Activated CD4-positive, alpha-beta T cell treated with anti-CD3 and anti-CD28 coated beads for 24 hours (primary cell): ENCODE measurements at places on chromosomes 1 and 21.

GRCh38 chr1:193799948-193800690, 613.7 kb upstream of the B3GALT2 start:
- DNase-seq: no peak

- DNase-seq: no peak
Measured at GRCh38 chr1:215210167-215210566, 127.6 kb downstream of the KCNK2 start.

DNA sequence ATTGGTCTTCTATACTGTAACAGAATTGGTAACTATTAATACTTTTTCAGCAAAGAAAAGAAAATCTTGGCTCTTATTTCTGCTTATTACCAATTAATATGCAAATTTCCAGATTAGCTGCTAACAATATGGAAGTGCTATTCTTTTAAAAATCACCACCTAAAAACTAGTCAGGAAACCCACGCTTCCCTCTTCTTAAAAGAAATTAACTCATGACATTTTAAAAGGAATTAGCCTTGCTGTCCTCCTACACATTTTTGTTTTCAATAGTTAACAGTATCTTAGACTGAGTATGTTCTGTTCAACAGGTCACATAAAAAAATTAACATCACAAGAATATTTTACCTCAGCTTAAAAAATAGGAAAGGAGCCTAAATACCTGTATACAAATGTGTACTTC, 27.3 kb downstream of the ABL2 start:
- no peak for DNase-seq

DNA sequence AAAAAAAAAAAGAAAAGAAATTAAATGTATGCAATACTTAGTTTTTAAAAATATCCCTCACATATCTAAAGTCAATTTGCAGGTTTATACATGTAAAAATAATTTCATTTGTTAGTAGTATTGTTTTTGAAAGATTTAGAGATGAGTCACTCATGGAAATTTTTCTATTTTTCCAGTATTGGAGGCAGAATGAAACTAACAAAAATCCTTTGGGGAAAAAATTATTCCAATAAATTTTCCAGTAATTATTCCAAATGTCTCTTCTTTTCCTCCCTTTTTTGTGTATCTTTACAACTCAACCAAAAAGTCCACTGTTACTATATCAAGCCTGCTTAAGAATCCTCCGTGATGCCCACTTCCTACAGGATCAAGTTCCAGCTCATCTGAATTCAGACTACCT, 29.9 kb downstream of the MPZL1 start:
- DNase-seq: no peak

GRCh38 chr1:198610362-198610761, 28.5 kb upstream of the PTPRC start:
- DNase-seq: no peak

DNA sequence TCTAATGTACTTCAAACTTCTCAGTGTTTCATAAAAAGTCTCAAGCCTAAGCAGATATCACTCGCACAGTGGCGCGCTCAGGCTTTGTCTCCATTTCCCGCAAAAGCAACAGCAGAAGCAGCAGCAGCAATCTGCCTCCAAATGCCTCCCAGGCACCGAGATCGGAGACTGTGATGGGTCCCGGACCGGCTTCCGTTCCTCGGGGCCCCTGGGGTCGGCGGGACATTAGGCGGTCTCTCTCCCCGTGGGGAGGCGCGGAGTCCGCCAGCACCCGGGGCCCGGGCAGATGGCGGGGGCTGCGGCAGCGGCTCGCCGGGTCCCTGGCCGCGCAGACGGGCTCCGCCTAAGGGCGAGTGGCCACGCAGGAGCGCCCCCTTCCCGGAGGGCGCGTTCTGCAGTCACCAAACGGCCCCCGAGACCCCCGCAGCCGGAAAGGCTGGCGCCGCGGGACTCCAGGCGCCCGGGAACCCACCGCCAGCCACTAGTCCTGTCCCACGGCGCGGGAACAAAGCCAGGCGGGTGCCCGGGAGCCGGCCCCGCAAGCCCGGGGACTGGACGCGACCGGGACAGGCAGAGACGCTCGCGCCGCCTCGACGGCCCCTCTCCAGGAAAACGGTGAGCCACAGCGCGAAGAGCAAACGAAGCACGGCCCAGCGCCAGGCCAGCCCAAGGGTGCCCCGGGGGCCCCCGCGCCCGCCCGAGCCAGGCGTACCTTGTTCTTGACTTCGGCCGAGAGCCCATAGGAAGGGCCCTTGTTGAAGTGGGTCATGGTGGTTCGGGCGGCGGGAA, 590 bp downstream of the CNN3 start:
- no peak for DNase-seq

DNA sequence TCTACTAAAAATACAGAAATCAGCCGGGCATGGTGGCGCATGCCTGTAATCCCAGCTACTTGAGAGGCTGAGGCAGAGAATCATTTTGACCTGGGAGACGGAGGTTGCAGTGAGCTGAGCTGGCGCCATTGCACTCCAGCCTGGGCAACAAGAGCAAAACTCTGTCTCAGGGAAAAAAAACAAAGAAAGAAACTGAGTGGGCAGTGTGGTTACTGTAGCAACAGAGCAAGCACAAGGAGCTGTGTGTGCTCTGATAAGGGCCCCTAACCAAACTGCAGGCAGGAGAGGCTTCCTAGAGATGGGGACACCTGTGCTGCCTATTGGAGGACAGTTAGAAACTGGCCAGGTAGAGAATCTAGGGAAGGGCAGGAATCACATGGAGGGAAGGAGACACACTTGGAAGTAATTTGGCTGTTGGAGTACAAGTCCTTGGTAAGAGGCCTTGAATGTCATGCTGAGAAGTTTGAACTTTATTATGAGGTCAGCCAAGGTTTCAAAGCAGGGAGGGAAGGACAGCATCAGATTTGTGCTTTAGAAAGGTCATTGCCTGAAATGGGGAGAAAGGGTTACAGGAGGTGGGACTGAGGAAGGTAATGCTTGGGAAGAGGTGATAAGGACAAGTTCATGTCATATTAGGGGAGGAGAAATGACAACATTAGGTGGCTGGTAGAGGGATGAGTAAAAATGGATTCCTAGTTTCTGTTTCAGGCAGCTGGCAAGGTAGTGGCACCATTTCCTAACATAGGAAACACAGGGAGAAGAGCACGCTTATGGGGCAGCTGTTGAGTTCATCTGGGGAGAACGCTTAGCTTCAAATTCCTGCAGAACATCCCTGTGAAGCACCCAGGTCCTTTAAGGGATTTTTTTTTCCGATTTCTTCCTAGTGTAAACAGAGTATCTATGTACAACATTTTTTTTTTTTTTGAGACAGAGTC, 69.2 kb upstream of the ARTN start:
- no peak for DNase-seq

DNA sequence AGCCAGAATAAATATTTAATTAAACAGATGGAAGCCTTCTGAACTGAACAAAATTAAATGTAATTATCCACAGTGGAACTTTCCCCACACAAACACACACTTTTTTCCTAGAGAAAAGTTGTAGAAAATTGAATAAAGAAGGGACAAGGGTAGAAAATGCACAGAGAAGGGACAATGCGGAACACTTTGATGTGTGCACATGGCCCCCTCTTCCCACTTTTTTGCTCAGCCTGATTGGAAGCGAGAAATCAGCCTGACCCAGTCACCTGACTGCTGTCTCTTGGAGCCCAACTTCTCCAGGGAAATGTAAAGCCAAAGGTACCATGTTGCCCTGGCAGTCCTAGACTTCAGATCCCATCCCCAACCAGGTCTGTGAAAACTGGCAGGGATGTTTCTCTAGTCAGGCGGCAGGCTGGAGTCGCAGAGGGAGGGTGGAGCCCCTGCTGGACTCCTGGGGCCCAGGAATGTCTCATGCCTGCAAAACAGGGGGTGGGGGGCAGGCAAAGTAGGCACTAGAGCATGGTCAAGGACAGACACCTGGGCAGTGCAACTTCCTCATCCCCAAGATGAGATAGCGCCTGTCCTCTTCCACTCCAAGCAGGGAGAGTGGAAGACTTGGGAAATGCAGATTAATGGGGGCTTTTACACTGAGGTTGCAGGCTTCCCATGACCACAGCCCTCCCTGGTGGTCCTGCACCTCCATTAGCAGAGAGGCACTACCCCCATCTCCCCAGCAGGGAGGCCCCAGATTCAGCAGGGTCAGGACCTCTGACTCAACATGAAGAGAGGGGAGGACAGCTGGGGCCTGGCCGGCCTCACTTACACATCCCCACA, 2.8 kb downstream of the CERS2 start:
- no peak for DNase-seq

DNA sequence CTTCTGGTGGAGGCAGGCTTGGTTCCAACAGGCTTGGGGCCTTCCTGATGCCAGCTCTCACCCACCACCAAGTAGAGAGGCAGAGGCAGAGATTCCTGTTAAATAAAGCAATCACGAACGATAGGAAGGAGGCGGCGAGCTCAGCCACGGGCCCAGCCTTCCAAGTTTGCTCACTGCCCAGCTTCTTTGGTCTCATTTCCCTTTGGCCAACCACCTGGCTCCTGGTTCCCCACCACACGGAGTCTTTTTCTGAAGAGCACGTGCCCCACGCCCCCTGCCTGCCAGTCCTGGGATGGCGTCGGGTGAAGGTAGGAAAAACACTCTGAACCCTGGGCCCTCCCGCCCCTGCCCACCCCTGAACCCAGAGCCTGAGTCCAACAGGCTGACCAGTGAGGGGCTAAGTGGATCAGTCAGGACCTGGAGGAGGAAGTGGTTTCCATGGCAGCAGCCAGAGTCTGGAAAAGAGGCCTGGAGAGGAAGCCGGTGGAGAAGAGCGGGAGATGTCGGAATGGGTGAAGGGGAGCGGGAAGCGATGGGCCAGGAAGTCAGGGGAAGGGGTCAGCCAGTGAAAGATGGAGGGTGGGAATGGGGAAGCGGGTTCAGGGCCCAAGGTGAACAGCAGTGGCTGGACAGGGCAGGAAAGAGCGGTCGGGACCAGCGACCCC, 158.2 kb upstream of the KLHDC7A start:
- DNase-seq: no peak

GRCh38 chr1:204319462-204319861, 40.3 kb downstream of the PLEKHA6 start:
- no peak for DNase-seq

GRCh38 chr1:39818482-39818881, 29.8 kb upstream of the BMP8B start:
- no peak for DNase-seq

GRCh38 chr1:170009551-170009950, 64.9 kb downstream of the KIFAP3 start:
- no peak for DNase-seq

- DNase-seq: no peak
Measured at GRCh38 chr1:44084998-44085675, 33.5 kb upstream of the KLF17 start.

- DNase-seq: no peak
Measured at GRCh38 chr1:170590921-170591705, 59.1 kb downstream of the GORAB start.

- no peak for DNase-seq
Measured at GRCh38 chr1:238112952-238113621, 222.4 kb upstream of the ZP4 start.

- DNase-seq: peak; percentile 74
Measured at GRCh38 chr1:206933333-206933945, 11.7 kb upstream of the FCMR start.

- peak; percentile 69 for DNase-seq
Measured at GRCh38 chr1:27296773-27297291, 25.1 kb upstream of the TMEM222 start.

- DNase-seq: no peak
Measured at GRCh38 chr1:156004843-156005584, 15.7 kb downstream of the SSR2 start.

- DNase-seq: no peak
Measured at GRCh38 chr1:114468710-114469468, 42.1 kb downstream of the TRIM33 start.

- peak; percentile 63 for DNase-seq
Measured at GRCh38 chr21:44299458-44300261, at the start of gene PFKL. Gene PFKL, plus strand, starts transcription at chr21:44300053. Its CDS starts 53 bp downstream, at chr21:44300106.

- DNase-seq: no peak
Measured at GRCh38 chr21:42069327-42069726, 1.8 kb upstream of the UMODL1 start.

DNA sequence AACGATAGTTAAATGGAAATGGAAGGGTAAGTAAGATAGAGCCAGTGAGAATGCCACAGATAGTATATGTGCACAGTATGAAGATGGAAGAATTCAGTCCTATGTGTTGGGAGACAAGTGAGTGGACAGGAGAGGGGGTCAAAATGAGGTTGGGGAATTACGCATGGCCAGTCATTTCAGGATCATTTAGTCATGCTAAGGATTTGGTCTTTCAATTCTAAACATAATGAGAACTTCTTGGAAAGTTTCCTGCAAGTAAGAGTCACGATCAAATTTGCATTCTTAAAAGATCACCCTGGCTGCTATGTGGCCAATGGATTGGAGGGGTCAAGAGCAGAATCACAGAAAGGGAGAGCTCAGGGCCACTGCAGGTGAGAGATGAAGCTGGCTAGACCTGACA, 64.0 kb upstream of the KCNK2 start:
- DNase-seq: no peak

- DNase-seq: no peak
Measured at GRCh38 chr1:42422737-42423136, 33.1 kb downstream of the ZMYND12 start.

DNA sequence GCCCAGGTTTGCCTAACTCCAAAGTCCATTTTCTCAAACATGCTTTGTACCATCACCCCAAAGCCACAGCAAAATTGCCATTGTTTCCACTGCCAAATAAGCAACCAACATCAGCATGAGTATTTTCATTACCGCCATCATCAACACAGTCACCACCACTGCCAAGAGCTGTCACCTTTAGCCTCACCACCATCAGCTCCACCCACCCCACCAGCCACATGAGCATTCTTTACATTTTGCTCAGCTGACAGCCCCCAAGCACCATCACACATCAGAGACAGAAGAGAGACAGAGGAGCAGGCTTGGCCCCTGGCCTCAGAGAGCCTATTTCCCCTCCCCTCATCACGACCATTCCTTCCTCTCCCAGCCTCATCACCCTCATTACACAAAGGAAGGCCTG, 42.7 kb downstream of the TAS1R2 start:
- DNase-seq: no peak
